ENCODE measurements at places on chromosomes 7 and 10.

DNA sequence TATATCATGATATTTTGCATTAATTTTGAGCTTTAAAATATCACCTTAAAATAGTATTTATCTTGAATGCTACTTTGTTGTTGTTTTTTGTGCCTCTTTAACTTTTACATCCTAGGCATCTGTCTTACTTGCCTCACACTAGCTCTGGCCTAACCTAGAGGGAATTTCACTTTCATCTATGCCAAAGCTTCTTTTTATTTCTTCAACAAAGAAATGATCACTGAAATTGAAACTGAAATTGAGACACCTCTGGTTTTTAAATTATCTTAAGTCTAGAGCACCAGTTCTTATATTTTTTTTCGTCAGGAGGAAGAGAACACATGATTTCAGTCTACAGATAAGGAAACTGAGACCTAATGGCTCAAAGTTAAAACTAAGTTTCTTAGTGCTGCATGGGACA, 3.5 kb upstream of the SCIN start:
- DNase-seq, result no peak

- no peak for DNase-seq
Measured at GRCh38 chr10:84095811-84096497, 43.4 kb upstream of the GHITM start.

GRCh38 chr10:70738006-70738760, 47.0 kb downstream of the TBATA start:
- DNase-seq, result no peak

DNA sequence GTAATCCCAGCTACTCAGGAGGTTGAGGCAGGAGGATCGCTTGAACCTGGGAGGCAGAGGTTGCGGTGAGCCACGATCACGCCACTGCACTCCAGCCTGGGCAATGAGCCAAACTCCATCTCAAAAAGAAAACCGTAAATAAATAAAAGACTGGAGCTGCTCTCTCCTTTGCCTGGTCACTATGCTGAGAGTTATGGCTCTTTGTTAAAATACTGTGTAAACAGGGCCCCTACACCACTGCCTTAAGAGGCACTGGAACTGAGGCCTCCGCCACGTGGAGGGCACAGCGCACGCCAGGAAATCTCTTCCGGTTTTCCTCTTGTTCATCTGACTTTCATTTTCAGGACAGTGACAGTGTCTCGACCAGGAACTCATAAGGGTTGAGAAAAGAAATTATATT, 123.3 kb downstream of the PAXIP1 start:
- no peak for DNase-seq

- DNase-seq, result no peak
Measured at GRCh38 chr7:123417580-123417979, 116.8 kb downstream of the IQUB start.

DNA sequence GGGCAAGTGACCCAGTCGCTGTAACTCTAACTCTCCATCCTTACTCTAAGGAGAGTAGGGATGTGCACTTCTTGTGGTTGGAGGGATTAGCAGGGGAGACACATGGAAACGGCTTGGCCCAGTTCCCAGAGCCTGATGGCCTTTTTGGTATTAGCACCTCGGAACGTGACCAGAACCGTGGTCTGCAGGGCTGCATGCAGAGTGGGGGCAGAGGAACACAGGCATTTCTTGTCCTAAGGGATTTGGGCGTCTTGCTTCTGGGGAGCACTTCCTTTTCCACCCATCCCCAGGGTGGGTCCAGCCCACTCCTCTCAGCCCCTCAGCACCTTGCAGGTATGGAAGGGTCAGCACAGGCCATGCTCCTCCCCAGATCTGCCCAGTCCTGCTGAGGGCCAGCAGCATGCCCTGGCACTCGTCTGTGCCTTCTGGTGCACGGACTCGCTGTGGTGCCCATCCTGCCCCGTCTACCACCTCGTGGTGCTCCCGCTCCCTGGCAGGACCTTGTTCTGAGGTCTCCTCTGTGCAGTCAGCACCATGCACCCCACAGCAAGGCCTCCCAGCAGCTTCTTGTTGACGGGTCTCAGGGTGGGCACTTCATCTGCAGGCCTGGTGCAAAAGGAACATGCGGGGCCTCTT, 109.6 kb downstream of the ACTR3B start:
- DNase-seq, result no peak

GRCh38 chr7:119720541-119720940, 552.4 kb upstream of the KCND2 start:
- DNase-seq, result peak; percentile 76

GRCh38 chr10:103548006-103548405, 54.5 kb downstream of the NEURL1 start:
- DNase-seq, result no peak

- DNase-seq, result no peak
Measured at GRCh38 chr7:112025556-112025955, 180.6 kb downstream of the DOCK4 start.

DNA sequence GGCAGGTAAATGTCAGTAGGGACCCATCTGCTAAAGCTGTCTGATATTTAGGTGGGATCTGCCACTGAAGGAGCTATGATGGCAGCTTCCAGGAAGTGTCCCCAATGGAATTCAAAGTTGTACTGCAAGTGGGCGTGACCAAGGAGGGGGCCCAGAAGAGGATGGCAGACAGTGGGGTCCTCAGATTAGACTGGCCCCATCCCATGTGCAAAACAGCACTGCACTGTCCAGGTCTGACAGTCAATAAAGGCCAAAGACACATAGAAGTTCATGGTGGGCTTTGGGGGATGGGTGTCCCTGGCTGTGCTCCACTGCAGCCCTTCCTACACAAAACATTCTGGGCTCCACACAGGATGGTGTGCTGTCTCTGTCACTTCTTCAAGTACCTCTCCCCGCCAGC, 49.8 kb upstream of the SORCS1 start:
- DNase-seq, result no peak

DNA sequence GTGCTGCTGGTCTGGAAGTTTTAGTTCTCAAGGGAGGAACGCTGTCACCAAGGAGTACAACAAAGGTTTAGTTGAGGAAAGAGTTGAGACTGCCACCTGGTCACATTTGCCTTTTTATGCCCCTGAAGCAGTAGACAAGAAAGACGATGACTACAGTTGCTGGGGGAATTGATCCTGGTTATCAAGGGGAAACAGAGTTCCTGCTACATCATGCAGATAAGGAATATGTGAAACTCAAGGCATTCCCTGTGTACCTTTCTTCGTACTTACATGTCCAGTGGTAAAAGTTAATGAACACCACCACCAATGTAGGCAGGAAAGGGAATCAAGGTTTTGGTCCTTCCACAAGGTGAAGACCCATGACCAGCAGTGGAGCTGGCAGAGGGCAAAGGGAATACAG, 31.8 kb downstream of the SLC35B4 start:
- no peak for DNase-seq

GRCh38 chr7:124914298-124914697, 15.3 kb downstream of the POT1 start:
- no peak for DNase-seq

- no peak for DNase-seq
Measured at GRCh38 chr10:107418085-107418806, 253.7 kb upstream of the SORCS1 start.

GRCh38 chr10:33519130-33519860, 184.8 kb upstream of the NRP1 start:
- DNase-seq, result no peak

GRCh38 chr10:6347391-6347951, 144.7 kb downstream of the PFKFB3 start:
- no peak for DNase-seq

DNA sequence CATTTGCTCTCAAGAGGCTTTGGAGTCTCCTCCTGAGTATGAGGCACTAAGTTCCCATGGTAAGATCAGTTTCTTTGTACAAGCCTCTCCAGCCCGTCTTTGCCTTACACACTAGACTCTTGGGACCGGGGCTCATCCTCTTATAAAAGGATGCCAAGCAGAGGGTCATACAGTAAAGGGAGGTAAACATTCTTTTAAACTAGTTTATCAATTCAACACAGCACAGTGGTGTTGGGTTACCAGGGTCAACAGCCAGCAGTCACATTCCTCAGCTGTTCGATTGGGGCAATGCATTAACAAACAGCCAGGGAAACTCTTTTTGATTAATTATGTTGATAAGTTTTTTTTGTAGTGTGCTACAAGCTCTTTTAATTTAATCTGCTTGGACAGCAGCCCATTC, 37.8 kb downstream of the HHEX start:
- DNase-seq, result no peak

- DNase-seq, result no peak
Measured at GRCh38 chr7:134599371-134599770, 47.3 kb upstream of the BPGM start.

DNA sequence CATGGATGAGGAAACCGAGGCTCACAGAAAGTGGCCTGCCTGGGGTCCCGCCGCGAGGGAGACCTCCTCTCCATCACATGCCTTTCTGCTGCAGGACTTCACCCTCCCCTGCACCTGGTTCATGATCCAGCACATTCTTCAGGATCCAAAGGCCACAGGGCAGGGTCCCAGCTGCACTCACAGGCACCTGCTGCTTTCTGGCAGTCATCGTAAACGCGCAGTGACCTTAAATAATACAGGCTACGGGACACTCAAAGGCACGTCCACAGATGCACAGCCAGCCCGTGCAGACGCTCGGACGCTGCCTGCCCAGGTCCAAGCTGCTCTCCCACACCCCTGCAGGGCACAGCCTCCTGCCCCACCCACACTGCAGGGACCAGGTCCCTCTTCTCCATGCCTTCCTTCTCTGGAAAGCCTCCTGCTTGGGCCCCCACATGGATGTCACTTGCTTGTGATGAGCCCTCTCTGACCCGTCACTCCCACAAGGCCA, 49.9 kb downstream of the CALML3 start:
- no peak for DNase-seq

DNA sequence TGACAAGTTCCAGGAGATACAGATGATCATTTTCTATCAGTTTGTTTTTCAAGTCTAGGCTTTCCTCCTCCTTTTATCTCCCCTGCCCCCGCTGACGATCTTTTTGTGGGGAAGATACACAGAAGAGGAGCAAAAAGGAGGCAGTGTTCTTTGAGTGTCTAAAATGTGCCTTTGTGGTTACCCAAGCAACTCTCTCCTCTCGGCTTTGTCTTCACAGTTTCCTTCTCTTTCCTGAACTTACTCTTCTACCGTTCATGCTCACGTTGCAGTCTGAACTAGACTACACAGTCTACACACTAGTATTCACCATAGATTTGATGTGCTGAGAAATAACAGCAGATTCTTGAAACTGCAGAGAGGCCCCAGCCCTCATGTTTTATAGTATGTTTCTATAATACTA, 23.6 kb downstream of the CEP41 start:
- DNase-seq, result no peak

- DNase-seq, result no peak
Measured at GRCh38 chr10:76070916-76071315, 639.5 kb downstream of the LRMDA start.

- DNase-seq, result peak; percentile 21
Measured at GRCh38 chr10:63156236-63156635, 23.1 kb downstream of the NRBF2 start.

GRCh38 chr10:126126866-126127265, 230.5 kb downstream of the FANK1 start:
- no peak for DNase-seq

- DNase-seq, result no peak
Measured at GRCh38 chr10:106898446-106898845, 266.1 kb downstream of the SORCS1 start.

- no peak for DNase-seq
Measured at GRCh38 chr7:143360788-143361551, 1.5 kb downstream of the FAM131B start.

DNA sequence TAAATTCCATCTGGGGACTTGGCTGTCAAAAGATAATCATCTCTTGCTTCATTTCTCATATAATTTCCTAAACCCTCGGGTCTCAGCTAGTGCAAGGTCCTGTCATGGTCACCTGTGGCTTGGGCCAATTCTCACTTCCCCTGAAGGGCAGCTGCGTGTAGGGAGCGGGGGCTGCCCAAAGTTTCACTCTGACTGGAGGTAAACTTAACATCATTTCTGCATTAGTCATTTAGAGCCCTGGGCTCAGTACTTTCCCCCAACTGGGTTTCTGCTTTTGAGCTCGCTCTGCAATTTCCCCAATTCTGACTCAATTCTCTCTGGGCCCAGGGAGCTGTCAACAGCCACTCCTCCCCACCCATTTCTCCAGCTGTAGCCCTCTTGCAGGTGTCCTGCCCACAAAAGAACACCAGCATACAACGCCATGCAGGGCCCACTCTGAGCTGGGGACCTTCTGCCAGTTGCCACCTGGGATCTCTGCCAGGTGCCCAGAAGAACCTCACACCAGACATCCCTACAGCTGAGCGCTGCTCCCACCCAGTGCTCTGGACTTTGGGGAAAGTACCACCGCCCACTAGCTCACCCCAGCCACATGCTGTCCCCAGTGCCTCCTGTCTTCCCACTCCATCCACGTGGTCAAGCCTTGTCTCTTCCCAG, 37.9 kb downstream of the VOPP1 start:
- peak; percentile 27 for DNase-seq

- DNase-seq, result no peak
Measured at GRCh38 chr7:113521468-113521867, 397.3 kb downstream of the PPP1R3A start.

GRCh38 chr10:112269266-112269665, 13.9 kb upstream of the TECTB start:
- no peak for DNase-seq

GRCh38 chr10:23457632-23458417, 18.9 kb downstream of the OTUD1 start:
- no peak for DNase-seq

GRCh38 chr7:99767662-99768061, 16.3 kb downstream of the CYP3A4 start:
- no peak for DNase-seq

DNA sequence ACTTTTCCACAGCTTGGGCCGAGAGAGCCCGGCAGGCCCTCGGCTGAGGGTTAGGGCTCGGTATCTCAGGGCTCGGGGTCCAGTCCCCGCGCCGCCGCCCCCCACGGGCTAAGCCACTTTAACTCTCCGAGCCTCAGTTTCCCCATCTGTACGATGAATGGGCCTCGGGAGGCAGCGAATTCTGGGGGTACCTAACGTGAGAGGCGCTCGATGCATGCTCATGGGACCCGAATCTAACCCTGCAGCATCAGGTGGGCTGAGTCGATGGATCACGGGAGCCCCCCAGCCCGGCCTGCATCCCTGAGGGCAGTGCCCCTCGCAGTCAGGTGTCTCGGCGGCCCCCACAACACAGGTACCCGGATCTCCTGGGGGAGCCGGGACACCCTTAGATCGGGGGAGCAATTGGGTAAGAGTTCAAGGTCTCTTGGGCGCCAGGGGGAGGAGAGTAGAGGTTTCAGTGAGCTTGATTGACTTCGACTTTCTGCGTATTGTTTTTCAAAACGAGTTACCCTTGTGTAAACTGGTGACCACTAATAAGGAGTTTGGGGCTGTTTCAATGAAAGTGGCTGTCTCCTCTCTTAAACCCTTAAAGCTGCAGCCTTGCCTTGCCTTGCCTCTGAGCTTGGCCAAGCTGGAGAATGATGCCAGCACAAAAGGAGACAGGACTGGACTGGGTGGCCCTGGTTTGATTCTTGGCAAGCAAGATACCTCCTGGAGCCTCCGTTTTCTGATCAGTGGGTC, 631 bp downstream of the POR start:
- DNase-seq, result peak; percentile 75

- DNase-seq, result peak; percentile 41
Measured at GRCh38 chr7:42479816-42480633, 243.0 kb upstream of the GLI3 start.

GRCh38 chr10:865257-865656, 66.2 kb downstream of the LARP4B start:
- no peak for DNase-seq
